Lower leg skin (tissue), 4 donors: ENCODE measurements at places on chromosomes 5 and 9.
A peak's percentile ranks its signal among the peaks of the same experiment; 100 is the strongest.

- DNase-seq, result no peak
Measured at GRCh38 chr5:144510845-144511579, 340.3 kb downstream of the KCTD16 start.

- DNase-seq, result peak; percentile 95
Measured at GRCh38 chr9:120916588-120916987, 10.0 kb downstream of the TRAF1 start.

DNA sequence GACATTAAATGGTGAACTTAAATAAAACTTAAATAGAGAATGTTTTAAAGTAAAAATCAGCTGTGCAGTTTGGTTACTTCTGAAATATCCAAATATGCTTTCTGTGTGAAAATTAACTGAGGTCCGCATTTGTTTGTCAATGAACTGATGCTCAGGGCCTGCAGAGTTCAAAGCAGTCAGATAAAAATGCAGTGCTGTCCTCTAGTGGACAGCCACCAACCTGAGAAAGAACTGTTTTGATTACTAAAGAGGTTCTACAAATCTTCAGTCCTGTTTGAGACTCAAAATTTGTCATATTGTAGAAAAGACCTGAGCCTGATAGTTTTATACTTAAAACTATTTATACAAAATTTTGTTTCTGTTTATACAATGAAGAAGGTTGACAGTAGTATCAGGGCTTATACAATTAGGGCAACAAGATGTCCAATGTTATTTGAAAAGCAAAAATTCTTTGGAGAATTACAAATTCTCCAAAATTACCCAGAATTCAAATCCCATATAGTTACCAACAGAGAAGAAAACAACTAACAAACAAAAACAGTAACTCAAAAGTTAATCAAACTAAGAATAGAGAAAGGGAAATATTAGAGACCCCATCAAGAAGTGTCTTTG, 232.3 kb upstream of the TBCA start:
- no peak for DNase-seq

GRCh38 chr5:64166201-64166959, 737 bp downstream of the RNF180 start:
- DNase-seq, result no peak

GRCh38 chr5:168047669-168048111, 243.8 kb upstream of the WWC1 start:
- no peak for DNase-seq

GRCh38 chr5:97547999-97548738, 365.1 kb upstream of the RIOK2 start:
- DNase-seq, result no peak

- DNase-seq, result no peak
Measured at GRCh38 chr5:23507278-23507685, at the start of gene PRDM9. Gene PRDM9, plus strand, starts transcription at chr5:23507609. Its CDS starts 1,425 bp downstream, at chr5:23509034.

DNA sequence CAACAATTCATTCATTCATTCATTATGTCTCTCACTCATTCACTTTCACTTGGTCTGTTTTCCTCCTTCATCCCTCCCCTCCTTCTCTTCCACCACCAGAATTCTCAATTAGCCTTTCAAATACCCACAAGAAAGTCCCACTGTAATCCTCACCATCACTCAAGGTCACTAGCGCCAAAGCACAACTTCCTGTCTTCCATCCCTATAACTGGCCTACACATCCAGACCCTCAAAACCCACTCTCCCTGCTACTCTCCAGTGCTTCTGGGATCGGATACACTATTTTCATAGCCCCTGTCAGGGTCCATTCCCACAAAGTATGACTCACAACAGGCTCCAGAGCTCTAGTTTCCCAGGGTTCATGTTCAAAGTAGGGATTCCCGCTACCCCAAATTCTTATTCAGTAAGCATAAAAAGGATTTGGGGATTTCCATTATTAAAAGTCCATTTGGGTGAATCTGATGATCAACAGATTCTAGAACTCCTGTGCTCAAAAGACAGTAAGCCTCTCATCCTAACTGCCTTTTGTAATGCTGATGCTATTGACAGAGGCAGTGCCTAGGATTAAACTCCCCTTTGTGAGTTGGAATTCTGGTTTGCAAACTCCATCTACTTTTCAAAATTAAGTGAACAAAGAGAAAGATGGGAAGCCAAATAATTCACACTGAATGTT, 250.9 kb downstream of the SEMA5A start:
- DNase-seq, result no peak

- DNase-seq, result no peak
Measured at GRCh38 chr9:9117866-9118265, 1318.3 kb upstream of the DMAC1 start.

DNA sequence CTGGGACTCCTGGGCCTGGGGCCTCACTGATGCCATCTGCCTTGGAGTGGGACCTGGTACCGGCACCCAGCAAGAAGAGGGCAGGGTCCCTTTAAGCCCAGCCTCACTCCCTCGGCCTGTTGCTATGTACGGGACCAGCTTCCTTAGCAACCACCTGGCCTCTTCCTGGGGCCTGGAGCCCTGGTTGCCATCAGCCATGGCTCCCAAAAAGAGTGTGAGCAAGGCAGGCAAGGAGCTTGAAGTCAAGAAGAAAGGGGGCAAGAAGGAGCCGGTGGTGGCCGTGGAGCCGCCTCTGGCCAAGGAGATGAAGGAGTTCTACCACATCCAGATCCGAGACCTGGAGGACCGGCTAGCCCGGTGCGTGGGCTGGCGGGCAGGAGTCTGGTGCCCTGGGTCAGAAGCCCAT, at the start of gene CFAP157:
TSS of gene CFAP157 (plus strand) at position 153 of the 406 bp plus-strand sequence. CDS start at position 197, 44 bp downstream.
- no peak for DNase-seq

DNA sequence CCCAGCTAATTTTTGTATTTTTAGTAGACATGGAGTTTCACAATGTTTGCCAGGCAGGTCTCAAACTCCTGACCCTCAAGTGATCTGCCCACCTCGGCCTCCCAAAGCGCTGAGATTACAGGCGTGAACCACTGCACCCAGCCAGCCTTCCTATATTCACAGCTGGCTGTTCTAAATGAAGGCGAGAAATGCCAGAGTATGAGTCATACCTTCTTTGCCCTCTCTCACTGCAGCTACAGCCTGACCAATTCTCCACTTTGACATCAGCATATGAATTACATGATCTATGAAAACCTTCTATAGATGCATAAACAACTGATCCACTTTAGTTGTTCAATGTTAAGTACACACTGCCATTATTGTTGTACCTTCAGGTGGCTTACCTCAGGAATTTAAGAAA, 14.5 kb downstream of the APTX start:
- DNase-seq, result no peak
